ENCODE measurements at places on chromosomes 1 and 21.

GRCh38 chr1:108560189-108560873 lies 431 bp downstream of the EEIG2 start:
- DNase-seq, result no peak

DNA sequence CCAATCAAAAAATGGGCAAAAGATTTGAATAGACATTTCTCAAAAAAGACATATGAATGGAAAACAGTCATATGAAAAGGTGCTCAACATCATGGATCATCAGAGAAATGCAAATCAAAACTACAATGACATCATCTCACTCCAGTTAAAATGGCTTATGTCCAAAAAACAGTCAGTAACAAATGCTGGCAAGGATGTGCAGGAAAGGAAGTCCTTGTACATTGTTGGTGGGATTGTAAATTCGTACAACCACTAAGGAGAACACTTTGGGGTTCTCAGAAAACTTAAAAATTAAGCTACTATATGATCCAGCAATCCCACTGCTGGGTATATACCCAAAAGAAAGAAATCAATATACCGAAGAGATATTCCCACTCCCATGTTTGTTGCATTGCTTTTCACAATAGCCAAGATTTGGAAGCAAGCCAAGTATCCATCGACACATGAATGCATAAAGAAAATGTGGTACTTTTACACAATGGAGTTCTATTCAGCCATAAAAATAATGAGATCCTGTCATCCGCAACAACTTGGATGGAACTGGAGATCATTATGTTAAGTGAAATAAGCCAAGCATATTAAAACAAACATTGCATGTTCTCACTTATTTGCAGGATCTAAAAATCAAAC lies 17.9 kb downstream of the GBP5 start:
- DNase-seq, result no peak

GRCh38 chr1:56202186-56202585 lies 377.2 kb downstream of the PLPP3 start:
- DNase-seq, result no peak

DNA sequence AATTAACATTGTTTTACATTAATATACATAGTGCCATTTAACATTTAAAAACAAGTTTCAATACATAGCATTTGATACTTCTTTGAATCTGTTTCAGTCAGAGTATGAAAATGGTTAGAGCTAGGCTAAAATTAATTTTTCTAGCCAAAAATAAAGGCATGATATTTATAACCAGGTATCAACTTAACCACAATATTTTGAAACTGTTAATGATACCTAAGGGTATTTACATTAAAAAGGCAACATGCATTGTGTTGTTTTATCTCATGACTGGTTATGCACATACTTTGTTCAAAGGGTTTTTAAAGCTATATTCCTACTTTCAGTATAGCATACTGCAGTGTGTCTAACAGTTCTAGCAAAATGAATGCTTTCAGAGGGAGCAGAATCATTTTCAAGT lies 130.0 kb downstream of the HS2ST1 start:
- no peak for DNase-seq

DNA sequence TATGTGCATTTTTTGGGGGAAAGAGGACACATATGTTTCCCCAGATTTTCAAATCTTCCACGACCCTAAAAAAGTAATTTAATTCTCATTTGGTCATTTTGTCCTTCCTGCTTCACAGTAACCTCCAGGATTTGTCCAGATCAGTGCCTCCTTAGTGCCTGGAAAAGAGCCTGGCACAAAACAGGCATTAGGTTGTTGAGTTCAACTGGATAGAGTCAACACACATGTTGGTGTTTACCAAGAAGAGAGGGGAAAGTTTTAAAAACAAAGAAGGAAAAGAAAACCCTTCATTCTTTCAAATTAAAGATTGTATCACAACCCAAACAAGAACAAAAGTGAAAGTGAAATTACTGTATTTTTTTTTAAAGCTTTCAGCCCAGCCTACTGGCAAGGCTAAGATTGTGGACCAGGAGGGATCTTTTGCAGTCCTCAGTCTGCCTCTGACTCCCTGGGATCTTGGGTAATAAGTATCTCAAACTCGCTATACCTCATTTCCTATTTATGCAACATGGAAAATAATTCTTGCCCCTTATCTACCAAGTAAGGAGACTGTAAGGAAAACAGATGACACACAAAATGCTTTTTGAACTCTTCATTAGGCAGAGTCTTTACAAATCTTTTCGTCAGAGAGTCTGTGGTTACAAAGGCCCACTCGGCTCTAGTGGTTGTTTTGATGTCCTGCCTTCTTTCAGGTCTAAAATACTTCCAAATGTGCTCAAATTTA lies 57.8 kb downstream of the ZNF281 start:
- no peak for DNase-seq

DNA sequence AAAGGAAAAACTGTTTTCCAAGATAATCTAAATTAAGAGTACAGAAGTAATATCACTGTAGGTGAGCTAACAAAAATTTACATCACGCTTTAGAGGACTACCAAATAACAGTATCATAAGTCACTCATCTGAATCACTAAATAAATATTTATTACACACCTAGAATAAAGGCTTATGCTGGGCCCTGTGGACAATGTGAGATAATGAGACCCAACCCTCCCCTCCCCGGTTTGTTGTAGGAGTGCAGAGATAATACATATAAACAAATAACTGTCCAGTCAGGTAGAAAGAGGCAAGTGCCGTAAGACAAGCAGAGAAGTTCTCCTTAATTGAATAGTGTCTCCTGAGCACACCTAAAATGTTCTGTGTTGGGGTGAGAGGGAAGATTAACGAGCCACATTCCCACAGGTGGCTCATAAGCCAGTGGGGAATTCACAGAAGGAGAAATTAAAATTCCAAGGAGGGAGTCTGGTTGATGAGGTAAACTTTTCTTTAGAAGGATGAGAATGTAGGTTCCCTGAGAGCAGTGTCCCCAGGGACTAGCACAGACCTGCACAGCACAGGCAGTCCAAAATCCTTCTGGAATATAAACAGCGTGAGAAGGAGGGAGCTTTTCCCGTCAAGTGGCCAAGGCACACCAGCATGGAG lies 241.4 kb downstream of the NFIA start:
- no peak for DNase-seq

DNA sequence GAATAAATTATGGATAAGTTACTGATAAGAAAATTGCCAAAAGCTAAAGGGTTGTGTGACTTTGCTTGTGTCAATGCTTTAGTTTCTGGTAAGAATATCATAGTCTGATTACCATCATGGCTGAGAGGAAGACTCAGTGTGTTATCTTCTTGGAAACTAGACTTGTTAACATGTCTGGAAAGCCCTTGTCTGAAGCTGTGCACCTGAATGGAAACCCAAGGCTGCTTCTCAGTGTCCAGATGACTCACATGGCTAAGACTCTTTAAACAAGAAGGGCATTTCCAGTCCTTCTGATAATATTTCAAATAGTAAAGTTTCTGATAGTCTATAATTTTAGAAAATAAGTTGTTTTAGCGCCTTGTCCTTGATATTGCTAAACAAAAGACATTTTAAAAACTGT lies 1092.7 kb downstream of the PLA2G4A start:
- DNase-seq, result no peak

DNA sequence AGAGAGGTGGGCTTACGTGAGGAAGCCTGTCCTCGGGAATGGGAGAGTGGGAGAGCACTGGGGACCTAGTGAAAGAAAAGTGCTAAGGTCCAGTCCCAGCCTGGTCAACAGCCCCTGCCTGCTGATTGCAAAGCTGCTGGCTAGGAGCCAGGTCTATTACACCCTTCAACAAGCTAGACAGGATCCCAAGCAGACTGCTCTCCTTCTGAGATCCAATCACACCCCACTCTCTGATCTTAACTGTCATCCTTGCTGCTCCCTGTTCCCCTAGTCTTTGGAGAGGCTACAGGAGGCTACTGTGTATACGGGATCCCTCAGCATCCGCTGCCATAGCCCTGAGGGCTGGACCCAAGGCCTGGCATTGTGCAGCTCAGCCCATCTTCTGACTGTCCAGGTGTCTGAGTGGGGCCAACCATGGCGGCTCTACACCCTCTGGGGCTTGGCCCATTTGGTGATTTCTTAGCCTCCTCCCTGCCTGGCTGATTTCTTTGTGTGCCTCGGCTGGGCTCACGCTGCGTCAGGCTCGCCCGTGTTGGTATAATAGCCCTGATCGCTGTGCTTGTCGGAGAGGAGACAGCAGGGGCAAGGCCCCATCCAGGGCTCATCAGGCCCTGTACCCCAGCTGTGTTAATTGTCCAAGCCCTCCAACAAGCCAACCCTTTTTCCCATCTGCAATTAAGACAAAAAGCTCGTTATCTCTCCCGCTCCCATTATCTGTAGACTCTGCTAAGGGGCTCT lies 43.9 kb downstream of the NAV1 start:
- DNase-seq, result no peak

- DNase-seq, result no peak
Measured at GRCh38 chr1:86596741-86597290, 49.9 kb downstream of the CLCA4 start.

DNA sequence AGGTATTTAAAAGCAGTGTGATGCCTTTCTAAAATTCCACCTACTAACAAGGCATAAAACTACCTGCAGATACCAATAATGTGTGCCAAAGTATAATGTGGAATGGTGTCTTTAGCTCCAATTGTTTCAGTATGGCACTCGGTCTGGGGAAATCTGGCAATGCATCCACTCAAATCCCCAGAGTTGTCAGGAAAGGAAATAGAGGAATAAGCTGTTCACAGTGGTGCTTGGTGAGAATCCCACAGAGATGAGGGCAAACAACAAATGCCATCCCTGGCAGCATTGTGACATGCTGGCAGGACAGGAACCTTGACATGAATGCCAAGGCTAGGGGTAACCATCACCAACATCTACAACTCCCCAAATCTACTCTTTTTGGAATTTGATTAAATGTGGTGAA lies 240.7 kb downstream of the BARHL2 start:
- no peak for DNase-seq

DNA sequence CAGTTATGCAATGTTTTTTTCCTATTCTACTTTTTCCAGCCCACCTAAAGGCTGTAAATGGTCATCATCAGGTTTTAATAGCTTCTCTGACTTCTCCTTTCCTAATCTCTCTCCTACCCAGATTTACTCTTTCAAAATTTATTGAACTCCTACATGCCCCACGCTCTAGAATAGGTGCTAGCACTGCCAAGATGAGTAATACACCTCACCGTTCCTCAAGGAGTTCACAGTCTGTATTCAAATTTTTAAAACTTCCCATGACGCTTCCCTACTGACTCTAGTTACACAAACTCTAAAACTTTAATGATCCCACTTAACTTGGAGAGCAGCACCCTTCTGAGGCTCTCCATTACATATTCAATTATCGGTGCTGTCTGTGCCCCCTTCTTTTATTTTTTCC lies 51.6 kb downstream of the ALG14 start:
- DNase-seq, result no peak

- DNase-seq, result no peak
Measured at GRCh38 chr1:178344513-178345091, 152.2 kb downstream of the CLEC20A start.

- DNase-seq, result no peak
Measured at GRCh38 chr1:166950156-166950555, 25.2 kb downstream of the ILDR2 start.

DNA sequence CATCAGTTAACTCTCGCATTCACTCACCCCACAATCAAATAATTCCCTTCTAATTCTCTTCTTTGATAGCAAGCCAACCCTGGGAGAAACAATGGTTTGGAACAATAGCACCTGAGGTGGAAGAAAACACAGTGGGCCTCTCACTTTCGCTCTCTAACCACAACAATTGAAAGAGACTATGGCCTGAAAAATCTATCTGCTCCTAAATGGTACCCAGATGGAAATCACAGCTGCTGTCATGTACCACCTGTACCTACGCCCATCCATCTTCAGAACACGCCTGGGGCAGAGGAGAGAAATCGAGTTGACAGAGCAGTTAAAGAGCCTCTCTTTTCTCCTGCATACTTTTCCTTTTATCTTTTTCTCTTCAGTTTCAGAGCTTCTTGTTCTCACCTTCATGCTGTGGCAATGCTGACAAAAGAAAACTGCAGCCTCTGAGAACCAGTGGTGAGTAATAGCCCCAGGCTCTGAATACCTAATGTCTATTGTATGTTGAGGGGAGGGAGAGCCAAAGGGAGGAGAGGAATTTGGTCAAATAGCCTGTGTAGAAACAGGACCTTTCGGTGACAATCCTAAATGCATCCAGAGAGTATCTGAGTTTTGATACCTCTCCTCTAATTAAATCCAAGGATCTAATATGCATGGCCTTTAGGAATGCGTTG lies 57.7 kb downstream of the ZC3H11B start:
- DNase-seq, result no peak

GRCh38 chr1:194225821-194226220 lies 1039.4 kb upstream of the B3GALT2 start:
- DNase-seq, result no peak

DNA sequence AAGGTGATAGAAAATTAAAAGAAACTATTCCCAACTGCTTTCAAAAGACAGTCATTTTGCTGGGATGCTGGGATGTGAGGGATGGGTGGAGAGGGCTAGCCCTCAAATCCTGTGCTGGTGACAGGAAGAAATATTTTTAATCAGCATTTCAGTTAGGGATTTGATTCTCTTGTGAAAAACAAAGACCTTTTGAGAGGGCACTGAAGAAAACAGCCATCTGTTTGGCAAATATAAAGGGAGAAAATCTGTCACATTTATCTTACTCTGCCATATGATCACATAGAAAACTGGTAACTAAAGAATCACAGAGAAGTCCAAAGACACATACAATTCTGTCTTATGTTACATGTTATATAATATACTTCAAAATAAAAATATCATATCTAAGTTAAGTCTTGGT lies 12.3 kb downstream of the STXBP3 start:
- no peak for DNase-seq

DNA sequence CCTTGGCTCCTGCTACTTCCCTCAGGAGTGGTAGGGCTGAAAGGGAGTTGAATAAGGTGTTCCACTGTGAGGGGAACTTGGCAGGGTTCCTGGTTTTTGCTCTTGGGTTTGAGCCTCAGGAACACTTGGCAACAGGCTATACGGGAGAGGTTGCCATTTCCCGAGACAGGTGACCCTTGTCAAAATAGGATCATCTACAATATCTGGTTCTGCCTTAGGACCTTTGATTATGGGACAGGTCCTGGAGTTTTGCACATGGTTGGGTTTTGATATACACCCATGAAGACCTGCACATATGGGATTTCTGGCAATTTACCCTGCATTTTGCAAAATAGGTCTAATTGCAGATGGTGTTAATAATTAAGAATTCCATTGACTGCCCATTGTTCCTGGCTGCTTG lies 31.1 kb downstream of the YY1AP1 start:
- no peak for DNase-seq

GRCh38 chr1:31943546-31944184 lies 5.5 kb upstream of the PTP4A2 start:
- no peak for DNase-seq

GRCh38 chr1:75797273-75797588 lies 549 bp downstream of the MSH4 start:
- no peak for DNase-seq

DNA sequence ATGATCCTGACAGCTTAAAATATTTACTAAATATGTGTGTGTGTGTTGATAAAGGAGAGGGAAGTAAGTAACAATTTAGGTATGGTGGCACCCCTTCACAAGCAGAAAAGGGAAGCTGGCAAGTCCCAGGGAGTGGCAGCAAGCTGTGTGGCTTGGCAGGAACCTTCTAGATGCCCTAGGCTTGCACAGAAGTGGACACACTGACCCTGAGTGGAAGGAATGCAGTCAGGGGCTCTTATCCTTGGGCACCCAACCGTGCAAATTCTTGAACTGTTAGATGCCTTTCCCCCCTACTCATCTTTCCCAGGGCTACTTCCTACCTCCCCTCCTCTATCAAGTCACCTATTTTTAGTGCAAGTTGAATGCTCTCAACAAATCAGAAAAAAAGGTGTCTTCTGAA lies 18.9 kb downstream of the ACP6 start:
- no peak for DNase-seq

All from cortex of kidney (tissue), 1 donor.